CD4-positive, alpha-beta T cell (primary cell): ENCODE measurements at places on chromosomes 5 and 9.

- no peak for DNase-seq
Observed at GRCh38 chr5:92977846-92978540, 603.0 kb downstream of the NR2F1-AS1 start.

- DNase-seq, result no peak
Observed at GRCh38 chr5:68953875-68954617, 139.8 kb upstream of the SLC30A5 start.

DNA sequence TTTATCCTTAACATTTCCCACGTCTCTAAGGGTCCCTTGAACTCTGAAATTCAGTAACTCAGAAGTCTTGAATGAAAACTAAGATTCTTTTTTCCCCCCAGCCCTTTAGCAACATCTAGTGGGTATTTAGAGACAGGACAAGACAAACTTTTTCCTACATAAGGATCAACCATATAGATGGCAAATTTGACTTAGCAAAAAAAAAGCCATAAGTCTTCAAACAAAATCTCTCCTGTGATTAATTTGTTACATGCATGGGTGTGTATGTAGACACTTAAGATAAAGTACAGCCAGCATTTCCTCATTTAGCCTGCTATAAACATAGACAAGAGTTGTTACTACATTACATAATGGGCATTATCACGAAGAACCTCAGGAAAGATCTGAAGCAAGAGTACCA lies 29.1 kb upstream of the ANKRD31 start:
- DNase-seq, result no peak

GRCh38 chr9:26172301-26172700 lies 494.1 kb upstream of the TUSC1 start:
- DNase-seq, result no peak

DNA sequence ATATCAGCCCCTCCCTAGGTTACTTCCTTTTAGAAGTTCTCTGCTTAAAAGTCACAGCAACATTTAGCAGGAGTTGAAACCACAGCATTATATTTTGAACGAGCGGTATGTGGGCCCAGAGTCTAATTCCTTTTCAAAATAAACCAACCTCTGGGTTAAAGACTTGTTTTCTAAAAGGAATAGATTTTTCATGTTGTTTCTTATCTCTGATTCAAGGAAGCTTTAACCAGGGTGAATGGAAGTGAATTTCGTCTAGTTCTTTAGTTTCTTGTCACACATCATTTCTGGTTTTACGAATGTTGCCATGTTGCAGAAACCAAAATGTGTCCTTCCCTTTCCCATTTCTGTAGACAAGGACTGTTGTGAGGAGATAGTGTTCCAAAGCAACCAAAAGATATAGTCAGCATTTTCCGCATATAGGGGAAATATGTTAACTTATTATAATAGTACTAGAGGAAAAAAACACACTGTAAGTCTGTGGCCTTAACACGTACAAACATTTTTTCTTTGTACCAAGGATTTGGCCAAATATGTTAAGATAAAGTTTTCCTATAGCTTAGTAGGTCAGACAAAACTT lies 142.4 kb downstream of the PCSK5 start:
- no peak for DNase-seq

- no peak for DNase-seq
Observed at GRCh38 chr9:126307322-126308061, 19.1 kb upstream of the MVB12B start.

- no peak for DNase-seq
Observed at GRCh38 chr9:87116492-87116891, 169.2 kb upstream of the GAS1 start.

DNA sequence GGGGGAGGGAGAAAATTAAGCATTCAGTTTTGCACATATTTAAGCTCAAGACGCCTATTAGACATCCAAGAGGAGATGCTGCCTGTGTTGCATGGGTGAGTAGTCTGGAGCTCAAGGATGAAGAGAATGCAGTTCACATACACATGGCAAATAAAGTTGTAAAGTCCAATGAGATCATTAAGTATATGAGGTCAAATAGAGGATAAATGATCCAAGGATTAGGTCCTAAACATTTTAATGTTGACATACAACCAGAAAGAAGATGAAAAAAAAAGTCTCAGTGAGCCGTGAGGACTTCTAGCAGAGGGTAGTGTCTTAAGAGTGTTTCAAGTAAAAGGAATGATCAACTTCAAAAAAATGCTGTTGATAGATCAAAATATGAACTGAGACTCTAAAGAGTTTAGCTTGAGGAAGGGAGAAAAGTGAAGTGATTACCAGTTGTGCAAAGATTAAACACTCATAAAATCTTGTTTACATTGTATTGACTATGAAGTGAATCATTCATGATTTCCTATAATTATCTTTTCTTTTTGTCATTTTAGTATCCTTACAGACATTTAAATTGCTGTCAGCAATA lies 251.8 kb downstream of the ZNF608 start:
- DNase-seq, result no peak

GRCh38 chr9:77176686-77177142 lies 620 bp upstream of the VPS13A start:
- DNase-seq, result no peak

DNA sequence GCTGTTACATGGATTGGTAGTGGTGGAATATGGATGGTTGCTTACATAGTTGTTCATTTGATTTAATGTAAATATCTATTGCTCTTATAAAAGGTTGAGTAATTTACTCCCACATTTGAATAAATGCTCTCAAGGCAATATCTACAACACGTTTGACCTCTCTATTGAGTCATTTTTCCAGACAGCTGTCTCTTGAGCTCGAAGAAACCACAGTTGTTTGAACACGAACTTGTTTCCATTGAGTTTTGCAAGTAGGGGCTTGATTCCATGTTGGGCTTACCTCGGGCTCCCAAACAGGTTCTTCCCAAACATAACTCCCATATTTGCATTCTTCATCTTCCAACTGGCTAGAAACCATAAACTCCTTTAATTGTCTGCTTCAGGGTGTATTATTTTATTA lies 115.0 kb upstream of the HMHB1 start:
- DNase-seq, result no peak

- DNase-seq, result no peak
Observed at GRCh38 chr5:5615569-5615968, 193.1 kb downstream of the ICE1 start.

DNA sequence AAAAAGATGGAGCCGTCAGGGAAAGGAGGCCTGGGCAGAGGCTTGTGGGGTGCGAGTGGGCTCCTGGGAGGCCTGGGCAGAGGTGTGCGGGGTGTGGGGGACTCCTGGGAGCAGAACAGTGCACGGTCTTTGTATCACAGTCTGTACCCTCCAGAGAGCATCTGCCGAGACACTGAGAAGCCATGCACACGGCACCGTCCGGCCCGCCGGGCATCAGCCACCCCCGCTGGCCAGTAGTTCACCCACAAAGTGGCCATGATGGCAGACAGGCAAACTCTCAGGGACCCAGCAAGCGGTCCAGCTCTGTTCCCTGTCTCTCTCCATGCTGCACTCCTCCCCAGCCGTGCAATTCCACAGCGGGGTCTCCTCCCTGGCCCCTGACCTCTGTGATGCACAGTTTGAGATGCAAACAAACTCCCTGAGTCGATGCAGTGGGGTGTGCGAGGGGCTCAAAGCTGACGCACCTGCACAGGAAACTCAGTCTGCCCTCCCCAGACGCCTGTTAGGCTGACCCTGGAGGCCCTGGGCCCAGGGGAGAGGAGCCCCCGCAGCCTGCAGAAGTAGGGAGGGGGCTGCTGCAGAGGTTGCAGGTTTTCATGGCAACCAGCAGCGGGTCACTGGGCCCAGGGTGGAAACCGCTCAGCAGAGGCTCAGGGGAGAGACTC lies 9.1 kb upstream of the GPSM1 start:
- DNase-seq, result no peak

DNA sequence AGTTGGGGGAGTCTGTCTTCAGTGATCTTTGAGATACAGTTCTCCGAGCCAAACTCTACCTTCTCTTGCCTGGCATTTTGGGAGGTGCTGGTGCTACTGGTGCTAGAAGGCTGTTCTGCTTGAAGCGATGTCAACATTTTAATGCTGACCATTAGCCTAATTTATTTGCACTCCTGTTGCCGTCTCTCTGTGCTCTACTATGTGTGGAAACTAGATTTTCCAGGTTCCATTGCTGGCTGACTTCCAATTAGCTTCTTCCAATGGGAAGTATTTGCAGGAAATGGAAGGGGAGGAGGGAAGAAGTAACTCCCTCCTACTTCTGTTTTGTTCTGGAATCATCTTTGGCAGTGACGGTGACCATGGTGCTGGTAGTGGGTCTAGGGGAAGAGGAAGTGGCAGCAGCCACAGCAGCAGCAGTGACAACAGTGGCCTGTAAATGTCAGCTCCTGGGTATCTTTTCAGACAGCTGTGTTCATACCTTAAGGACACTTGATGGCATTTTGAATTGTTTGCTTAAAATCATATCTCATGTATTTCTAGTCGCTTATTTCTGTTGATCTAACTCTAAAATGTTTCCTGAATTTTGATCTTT lies 7.9 kb downstream of the TXNDC8 start:
- DNase-seq, result no peak

- DNase-seq, result no peak
Observed at GRCh38 chr5:94375801-94376200, 242.6 kb downstream of the KIAA0825 start.

- no peak for DNase-seq
Observed at GRCh38 chr9:27108981-27109541, at the start of gene TEK. Gene TEK, plus strand, starts transcription at chr9:27109225. Its CDS starts 366 bp downstream, at chr9:27109591.

DNA sequence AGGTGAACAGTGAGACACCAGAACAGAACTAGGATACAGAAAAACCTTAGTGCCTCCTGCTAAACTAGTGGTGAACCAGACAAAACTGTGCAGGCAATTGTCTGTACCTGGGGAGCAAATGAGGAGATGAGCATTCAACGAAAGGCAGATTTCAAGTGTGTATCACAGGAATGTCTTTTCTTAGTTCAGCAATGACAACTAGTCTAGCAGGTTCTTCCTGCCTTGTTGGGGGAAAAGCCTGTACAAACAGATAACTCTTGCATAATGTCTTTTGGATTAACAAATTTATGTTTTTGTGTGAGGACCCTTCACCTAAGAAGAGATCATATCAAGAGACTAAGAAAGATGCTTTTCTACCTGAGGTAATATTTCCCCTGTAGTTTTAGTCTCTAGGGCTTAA lies 21.8 kb upstream of the DENND4C start:
- DNase-seq, result no peak

- no peak for DNase-seq
Observed at GRCh38 chr5:154603953-154604679, 126.1 kb upstream of the HAND1 start.

GRCh38 chr5:158591301-158591863 lies 508.3 kb downstream of the EBF1 start:
- DNase-seq, result no peak

GRCh38 chr5:101943784-101944183 lies 352.3 kb downstream of the SLCO4C1 start:
- DNase-seq, result no peak

GRCh38 chr9:15420796-15421195 lies 1.9 kb upstream of the SNAPC3 start:
- no peak for DNase-seq

DNA sequence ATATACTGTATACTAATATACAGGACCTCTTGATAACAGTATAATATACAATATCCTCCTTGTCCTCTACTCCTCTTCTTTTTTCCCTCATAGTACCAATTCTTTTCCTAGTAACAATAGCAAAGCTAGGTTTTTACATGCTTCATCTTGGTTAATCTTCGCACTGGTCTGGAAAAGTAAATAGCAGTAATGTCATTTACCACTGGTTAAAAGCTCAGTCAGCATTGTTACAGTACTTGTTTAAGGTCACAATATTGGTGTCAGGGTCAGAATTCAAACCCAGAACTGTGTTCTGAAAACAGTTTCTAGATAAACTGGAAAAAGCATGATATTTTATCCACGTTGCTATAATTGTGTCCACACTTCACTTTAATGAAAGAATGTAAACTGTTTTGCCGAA lies 692.4 kb upstream of the CDH6 start:
- no peak for DNase-seq

GRCh38 chr5:27472871-27473270 lies 434.5 kb upstream of the CDH9 start:
- no peak for DNase-seq

- DNase-seq, result no peak
Observed at GRCh38 chr5:90201923-90202322, 207.6 kb downstream of the CETN3 start.

- DNase-seq, result no peak
Observed at GRCh38 chr9:23537192-23538066, 288.6 kb downstream of the ELAVL2 start.

- no peak for DNase-seq
Observed at GRCh38 chr5:45271626-45272025, 424.6 kb downstream of the HCN1 start.

DNA sequence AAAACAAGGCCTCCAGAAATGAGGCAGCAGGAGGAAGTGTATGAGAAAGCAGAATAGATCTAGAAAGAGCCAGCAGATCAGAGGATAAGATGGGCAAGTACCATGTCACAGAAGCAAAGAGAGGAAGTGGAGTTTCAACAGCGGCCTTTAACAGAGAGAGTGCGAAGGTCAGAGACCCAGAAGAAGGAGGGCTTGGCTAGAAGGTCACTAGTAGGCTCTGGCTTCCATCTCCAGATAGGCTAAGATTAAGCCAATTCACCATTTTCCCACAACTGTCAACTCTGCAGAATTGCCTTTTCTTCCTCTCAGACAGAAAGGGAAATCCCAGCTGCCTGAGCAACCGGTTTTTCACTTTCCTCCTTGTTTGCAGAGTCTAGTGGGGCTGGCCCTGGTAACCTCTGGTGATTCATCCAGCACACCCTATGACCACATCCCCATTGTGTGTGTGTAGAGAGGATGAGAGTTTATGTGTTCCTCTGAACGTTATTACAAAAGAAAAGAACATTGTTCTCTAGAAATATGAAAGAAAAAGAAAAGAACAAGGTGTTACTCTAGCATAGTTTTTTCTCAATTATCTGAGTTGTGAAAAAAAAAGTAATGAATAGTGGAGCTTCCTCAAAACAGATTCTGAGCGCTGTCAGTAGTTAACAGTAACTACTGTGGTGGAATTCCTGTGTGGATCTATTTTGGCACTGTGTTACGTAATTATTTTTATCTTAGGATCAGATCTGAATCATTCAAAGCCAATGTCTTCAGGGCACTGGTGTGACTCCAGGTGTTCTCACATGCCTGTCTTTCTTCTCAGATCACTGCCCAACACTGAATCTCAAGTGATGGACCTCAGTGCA lies 220.4 kb downstream of the ARRDC3 start:
- DNase-seq, result no peak

DNA sequence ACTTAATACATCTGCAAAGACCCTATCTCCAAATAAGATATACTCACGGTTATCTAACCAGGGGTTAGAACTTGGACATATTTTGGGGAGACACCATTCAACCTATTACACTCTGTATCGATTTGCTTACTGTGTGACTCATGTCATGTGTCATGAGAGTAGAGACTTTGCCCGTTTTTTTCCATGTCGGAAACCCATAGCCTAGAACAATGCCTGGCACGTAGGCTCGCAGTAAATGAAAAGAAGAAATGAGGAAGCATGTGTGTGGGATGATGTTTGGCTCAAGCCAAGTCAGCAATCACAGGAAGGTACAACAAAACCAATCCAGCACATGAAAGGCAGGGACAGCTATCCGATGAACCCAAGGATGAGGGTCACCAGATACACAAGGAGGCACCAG lies 94.6 kb upstream of the DNAH5 start:
- DNase-seq, result no peak

GRCh38 chr5:172868924-172869591 lies 35.0 kb downstream of the ERGIC1 start:
- DNase-seq, result no peak

GRCh38 chr9:347667-348292 lies 133.1 kb downstream of the DOCK8 start:
- no peak for DNase-seq
